Stimulated activated memory B cell treated with anti-CD40 and anti-IgM and Interleukin-4, amounts not matched to agents 10 μg/mL and 1 μg/mL and 100 μg/mL, for 72 hours (primary cell): ENCODE measurements at places on chromosomes 2 and 18.

- no peak for ATAC-seq
Observed at GRCh38 chr2:29923110-29923721, 1.8 kb upstream of the ALK start.

GRCh38 chr2:127853671-127854070, 4.3 kb downstream of the POLR2D start:
- no peak for ATAC-seq

DNA sequence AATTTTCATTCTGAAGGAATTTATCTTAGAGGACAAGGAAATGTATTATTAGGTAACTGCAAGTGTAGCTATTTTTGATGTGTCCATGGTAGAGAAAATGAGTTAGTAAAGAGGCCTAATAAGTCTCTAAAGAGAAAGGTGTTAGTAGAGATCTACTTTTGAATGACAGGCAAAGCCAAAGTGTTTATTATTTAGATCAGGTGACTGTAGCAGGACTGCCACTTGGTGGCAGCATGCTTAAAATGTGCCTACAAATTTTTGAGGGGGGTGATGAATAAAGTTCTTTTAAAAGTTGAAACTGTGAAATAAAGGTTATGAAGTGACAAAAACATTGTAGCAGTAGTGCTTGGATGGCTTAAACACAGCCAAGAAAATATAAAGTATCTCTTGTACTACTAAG, 421.5 kb upstream of the MEIS1 start:
- no peak for ATAC-seq

- no peak for ATAC-seq
Observed at GRCh38 chr2:45119038-45119437, 109.8 kb upstream of the SIX2 start.

DNA sequence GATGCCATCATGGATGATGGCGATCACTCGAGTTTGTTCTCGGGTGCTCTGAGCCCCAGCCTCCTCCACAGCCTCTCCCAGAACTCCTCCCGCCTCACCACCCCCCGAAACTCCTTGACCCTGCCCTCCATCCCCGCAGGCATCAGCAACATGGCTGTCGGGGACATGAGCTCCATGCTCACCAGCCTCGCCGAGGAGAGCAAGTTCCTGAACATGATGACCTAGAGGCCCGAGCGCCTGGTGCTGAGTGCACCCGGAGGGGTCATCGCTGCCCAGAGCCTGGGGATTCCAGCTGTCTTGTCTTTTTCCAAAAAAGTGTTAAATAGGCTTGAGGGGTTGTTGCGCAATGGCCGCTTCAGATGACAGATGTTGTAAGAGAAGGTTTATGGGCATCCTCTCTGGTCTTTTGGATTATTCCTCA, 254.8 kb downstream of the GLI2 start:
- no peak for ATAC-seq
